ENCODE measurements at places on chromosomes 3 and 15.

- no peak for DNase-seq
These were observed 87.5 kb downstream of the FAM43A start for GRCh38 chr3:194773216-194773615.

DNA sequence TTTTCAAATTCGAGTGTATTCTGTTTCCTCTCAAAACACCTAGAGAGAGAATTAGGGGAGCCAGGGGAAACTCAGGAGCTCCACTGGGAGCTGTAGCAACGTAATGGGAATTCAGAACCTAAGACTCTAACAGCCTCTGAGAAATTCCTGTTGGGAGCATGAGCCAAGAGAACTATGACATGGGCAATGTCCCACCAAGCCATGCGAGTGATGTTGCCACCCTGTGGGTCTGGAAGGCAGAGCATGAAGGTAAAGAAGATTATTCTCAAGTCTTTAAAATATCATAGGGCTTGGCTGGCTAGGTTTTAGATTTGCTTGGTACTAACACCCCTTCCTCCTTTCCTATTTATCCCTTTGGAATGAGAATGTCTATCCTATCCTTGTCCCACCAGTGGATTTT lies 392.6 kb upstream of the ADAMTS9 start:
- no peak for DNase-seq

DNA sequence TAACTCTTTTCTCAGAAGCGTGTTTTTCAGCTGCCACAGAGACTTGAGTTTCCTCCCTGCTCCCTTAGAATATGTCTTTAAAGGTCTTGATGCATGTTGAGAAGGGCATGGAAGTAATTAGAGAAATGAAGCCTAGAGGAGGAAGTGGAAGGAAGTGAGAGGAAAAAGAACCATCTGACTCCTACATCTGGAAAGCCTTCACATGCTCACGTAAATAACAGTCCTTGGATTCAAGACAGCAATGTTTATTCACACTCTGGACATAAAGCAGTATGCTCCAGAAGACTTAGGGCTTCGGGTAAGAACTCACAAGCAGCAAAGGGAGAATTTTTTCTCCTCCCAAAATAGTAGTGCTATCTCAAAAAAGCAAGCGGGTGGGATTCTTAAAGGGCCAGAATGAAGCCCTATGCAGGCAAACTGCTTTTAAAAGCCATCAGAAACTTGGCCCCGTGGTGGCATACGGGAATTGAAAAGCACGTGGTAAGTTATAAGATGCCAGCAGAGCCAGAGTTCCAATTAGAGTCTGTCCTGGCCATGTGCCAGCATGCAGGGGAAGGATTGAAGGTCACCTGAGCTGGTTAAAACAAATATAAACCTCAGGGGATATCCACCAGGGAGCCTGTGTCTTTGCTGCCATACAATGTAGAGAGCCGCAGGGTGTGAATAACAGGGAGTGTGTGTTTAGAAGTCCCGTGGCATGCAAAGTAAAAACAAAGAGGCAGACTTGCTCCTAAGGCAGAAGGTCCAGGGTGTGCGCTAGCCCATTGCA lies 380.8 kb upstream of the NDN start:
- no peak for DNase-seq

DNA sequence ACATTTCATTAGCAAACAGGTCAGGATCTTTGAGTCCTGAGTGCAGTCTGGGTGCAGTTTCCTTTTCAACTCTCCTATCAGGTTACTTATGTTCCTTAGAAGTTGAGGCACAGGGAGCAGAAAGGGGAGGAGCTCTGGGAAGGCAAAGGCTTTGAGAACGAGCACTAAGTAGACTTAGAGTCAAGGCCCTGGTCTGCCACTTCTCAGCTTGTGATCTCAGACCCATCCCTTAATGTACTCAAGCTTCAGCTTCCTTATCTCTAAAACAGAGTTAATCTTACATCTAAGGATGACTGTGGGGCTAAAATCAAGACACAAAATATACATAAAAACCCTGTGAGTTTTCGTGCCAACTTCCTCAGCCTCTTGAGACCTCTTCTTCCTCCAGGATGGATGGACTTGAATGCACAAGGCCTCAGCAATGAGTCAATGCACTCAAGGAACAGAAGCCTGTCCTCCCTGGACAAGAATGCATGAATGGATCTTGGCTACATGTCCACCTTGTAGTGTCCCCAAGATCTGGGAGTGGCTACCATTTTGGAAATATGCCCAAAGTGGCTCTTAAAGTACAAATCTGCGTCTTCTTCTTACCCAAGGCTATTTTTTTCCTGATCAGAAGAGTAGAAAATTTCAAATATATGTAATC lies 105.1 kb downstream of the WDR76 start:
- DNase-seq = no peak

DNA sequence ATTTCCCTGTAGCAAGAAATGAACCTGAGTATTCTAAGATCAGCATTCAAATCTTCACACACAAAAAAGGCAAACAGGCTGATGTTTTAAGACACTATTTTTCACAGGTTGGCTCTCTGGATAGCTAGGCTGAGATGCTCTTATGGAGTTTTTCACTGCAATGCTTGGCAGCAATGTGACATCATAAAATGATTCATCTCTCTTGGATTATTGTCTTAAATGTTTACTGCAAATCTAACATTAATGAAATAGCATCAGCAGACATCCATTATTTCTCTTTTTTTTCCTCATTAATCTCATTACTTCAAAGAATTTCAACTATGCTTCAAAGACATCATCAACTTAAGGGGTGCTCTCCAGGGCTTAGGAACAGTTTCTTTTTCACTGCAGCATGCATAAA lies 23.6 kb upstream of the SSUH2 start:
- no peak for DNase-seq

DNA sequence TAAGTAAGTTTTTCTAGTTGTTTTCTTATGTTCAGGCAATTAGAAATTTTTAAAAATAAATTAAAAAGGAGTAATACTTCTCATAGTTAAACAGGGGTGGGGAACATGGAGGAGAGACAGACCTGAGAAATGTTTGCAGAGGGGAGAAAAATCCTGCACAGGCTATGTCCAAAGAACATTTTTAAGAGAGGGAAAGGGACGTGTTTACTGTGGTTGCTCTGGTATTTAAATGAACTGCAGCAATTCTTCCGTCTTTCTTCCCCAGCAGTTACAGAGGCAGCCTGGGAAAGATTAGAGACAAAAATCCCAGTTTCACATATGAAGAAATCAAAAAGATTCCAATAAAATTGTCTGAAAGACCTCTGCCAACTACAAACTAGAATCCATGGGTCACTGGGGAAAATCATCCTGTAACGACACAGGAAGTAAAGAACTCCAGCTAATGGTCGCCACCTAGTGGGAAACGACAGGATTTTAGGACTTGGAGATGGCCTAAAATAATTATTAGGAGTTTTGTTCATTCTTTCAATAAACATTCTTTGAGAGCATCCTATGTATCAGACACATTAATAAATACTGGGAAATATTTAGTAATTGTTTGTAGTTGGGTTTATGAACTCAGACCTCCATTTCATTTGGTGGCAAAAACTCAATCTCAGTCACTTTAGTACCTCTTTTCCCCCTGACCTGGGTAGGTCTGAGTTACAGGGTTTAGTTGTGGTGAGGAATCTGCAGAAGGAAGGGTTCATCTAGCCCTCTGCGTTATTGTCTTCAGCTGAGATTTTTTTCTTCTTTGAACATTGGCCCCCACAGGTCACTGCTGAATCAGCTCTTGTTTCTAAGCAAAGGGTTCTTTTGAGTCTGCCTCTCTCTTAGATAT lies 69.9 kb upstream of the GOLIM4 start:
- DNase-seq = peak; percentile 9

DNA sequence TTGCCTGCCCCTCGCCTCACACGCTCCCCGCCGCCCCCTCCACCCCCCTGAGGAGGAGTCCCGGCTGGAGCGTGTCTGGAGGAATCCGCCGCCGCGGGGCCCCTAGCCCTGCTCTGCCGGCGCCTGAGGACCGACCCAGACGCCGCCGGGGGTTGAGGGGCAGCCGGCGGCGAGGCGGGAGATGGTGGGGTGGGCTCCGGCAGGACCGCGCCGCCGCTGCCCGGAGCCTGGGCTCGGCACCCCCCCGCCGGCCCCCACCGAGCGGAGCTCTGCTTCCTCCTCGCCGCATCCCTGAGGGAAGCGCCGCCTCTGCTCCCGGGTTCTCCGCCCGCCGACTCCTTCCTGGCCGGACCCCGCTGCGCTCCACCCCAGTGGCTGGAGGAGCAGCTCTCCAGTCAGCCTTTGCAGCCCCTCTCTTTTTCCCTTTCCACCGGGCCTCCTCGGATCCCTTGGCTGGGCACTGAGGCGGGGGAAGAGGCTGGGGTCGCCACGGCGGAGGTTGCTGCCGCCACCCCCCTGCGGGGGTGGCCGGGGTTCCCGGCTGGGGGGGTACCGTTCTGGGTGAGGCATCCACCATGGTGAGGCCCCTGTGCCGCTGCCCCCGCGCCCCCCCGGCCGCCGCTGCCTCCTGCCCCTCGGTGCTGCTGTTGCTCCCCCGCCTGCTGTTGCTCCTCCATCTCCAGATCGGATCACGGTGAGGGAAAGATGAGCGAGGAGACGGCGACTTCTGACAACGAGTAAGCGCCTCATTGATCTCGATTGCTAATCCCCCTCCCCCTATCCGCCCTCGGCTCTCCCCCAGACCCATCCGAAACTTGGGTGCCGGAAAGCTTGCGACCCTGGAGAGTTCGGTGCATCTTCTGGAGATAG lies at the start of gene SPRED1:
SPRED1 (plus strand) TSS at position 356 of the 870 bp plus-strand sequence; CDS start at position 706, 350 bp downstream.
- DNase-seq = peak; percentile 1

DNA sequence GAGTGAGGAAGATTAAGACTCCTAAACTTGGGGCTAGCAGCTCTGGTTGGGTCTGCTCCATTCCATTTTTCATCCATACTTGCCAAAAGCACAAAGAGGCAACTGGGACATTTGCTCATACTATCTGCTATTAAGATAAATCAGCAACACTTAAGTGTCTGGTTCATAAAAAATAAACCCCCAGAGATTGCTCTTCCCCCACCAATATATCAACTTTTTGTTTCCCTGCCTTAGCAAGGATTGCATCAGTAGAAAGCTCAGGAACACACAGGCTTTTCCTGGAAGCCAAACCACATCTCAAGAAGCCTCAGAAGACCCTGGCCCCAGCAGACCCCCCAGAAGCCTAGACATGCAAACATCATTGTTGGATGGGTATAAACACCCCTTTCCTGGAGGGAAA lies 232.4 kb upstream of the WNT5A start:
- DNase-seq = no peak

- no peak for DNase-seq
These were observed 2.3 kb downstream of the PLEKHO2 start for GRCh38 chr15:64843991-64844390.

DNA sequence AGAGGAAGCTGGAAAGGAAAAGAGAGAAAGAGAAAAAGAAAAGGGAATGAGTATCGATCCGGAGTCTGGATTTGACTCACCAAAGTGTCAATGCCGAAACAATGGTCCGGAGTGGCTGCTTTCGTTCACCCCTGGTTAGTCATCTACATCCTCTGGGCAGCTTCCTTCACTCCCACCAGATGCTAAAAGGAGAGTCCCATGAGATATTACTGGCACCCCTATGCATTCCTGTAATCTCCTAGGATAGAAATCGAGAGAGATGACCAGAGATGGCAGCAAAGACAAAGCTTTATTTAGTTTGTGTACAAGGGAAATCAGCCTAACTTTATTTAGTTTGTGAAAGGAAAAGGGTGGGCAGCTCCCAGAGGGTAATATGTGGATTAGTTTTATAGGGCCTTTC lies 622.2 kb downstream of the ZPLD1 start:
- no peak for DNase-seq

DNA sequence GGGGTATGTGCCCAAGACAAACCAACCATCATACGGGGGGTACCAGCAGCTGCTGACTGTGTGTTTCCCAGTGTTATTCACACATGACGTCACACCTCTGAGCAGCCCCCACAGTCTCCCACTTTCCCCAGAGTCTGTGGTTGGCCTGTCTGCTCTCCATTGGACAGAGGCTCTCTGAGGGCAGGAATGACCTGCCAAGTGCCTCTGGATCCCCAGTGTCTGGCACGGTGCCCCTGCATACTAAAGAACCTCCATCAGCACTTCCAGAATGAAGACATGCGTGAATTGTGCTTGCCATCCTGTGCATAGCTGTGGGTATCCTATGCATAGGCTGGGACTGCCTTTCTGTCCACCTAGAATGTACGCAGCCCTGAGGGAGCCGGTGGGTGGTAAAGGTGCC lies 3.5 kb upstream of the CCDC9B start:
- no peak for DNase-seq

DNA sequence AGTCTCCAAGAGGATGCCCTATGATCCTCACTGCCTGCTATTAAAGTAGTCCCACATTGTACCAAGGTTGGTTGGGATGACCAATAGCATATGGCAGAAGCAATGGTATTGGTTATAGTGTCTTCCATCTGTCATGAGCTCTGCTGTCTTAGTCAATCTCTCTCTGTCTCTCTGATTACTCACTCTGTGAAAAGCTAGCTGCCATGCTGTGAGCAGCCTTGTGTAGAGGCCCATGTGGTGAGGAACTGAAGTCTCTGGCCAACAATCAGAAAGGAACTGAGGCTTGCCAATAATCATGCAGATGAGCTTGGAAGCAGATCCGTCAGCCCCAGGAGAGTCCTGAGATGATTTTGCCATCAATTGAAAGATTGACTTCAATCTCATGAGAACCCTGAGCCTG lies 60.3 kb upstream of the CFAP161 start:
- no peak for DNase-seq

DNA sequence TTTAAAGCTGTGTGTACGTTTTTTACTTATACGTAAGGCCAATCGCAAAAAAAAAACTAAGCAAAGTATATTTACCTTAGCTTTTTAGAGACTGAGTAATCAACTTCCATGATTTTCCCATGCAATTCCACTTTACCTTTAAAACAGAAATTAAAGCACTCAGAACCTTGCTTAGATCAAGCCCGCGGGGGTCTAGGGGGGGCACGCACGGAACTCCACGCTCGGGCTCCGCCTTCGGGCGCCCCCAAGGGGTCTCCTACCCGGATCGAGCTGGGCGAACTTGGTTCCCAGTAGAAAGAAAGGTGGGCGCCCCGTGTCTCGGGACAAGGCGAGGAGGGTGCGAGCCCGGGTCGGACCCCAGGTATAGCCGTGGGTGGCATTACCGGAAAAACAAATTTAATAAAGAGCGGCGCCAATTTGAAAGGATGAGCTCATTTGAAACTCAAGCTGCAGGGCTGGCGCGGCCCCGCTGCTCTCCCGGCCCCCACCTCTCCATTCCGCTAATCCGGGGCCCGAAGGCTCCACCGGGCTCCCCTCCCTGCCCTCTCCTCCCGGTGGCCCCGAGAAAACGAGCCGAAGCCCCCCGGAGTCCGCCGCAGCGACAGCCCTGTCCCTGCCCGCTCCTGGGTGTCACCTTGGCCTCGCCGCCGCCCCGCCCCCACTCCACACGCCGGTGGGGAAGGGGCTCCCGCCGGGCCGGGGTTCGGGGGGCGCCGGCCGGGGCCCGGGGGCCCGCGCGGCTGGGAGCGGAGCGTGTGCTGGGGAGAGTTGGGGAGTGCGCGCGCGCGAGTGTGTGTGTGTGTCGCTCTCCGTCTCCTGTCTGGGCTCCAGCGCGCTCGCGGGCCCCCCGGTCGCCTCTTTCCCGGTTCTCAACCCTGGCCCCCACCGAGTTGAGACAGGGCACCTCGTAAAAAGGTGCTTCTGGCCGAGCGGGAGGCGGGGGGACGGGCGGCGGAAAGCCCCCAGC lies 1.5 kb downstream of the IGF2BP2 start:
- no peak for DNase-seq

GRCh38 chr3:134901461-134901860 lies 106.4 kb downstream of the EPHB1 start:
- DNase-seq = no peak

- no peak for DNase-seq
These were observed 604.1 kb upstream of the MDFIC2 start for GRCh38 chr3:70916375-70917055.

- DNase-seq = no peak
These were observed 3.1 kb upstream of the SPATA12 start for GRCh38 chr3:57057351-57057750.
